ACHN (cell line): ENCODE measurements at places on chromosomes 12 and 14.

DNA sequence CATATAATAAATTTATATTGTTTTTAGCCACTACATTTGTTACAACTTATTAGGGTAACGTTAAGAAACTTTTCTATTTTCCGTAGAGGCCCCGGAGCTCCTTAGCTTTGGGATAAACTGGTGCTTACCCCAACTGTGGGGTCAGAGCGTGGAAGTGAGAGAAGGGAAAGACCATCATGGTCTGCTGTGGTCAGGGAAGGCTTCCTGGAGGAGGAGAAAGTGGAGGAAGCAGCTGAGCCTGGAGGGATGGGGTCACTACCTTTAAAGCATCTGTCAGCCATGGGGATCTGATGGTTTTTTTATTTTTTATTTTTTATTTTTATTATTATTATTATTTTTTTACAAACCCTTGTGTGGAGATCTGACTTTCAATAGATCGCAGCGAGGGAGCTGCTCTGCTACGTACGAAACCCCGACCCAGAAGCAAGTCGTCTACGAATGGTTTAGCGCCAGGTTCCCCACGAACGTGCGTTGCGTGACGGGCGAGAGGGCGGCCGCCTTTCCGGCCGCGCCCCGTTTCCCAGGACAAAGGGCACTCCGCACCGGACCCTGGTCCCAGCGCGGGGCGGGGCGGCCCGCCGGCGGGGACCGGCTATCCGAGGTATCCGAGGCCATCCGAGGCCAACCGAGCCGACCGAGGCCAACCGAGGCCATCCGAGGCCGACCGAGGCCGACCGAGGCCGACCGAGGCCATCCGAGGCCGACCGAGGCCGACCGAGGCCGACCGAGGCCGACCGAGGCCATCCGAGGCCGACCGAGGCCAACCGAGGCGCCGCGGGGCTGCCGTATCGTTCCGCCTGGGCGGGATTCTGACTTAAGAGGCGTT is 1101.2 kb upstream of the TMEM132C start:
- DNase-seq: peak; percentile 92

DNA sequence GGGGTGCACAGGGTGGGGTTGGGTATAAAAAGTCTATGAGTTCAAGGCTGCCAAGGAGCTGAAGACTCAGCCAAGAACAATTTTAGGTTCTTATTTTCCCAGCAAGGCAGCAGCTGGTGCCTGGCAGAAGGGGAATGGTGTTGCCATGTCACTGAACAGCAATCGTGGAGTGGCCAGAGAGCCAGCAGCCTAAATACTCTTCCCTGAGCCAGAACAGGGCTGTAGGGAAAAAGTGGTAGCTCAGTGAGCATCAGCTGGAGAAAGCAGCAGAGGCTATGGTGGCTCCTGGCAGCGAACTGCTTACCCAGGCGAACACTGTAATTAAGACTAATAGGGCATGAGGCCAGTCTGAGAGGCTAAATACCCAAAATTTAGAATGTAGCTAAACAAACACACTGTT is 334.9 kb downstream of the RMST start:
- DNase-seq: no peak

GRCh38 chr14:92041203-92041602 is 1.3 kb upstream of the TRIP11 start:
- DNase-seq: no peak

DNA sequence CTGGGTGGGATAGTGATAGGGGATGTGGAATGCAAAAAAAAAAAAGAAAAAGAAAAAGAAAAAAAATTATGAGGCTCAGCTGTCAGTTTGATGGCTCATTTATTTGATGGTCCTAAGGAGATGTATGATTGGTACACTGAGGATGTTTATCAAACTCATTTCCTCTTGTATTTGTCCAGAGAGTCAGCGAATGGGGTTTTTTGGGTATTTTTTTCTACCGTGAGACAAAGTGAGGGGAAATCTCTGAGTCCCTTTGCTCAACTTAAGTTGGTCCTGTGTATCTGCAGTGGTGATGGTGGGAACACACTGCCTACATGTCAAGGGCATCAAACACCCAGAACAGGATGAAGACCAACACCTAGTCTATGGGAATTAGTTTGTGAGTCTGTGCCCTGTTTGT is 176.9 kb upstream of the HIF1A start:
- DNase-seq: no peak

DNA sequence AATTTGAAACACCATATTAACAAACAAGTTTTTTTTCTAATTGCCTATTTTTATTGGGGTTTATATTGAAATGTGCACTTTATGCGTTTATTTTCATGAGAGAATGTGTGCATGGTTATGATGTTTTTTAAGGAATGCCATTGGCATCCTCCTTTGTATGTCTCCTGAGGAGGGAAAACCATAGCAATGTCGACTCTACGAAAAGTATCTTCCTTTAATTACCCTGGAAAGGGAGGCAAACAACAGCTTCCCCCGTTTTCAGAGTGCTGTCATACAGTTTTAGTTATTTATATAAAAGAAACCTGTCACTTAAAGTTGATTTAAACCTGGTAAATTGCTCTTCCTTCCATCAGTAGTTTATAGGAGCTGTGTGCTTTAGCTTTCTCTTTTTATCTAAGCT is 117.4 kb downstream of the PLEKHA5 start:
- no peak for DNase-seq

GRCh38 chr14:106069804-106070625 is 543.6 kb downstream of the TMEM121 start:
- DNase-seq: no peak

- no peak for DNase-seq
Observed at GRCh38 chr12:58881816-58882215, 38.5 kb downstream of the LRIG3 start.

GRCh38 chr14:100723830-100724437 is 2.8 kb upstream of the DLK1 start:
- no peak for DNase-seq

- no peak for DNase-seq
Observed at GRCh38 chr14:88204221-88204620, 118.8 kb downstream of the KCNK10 start.

DNA sequence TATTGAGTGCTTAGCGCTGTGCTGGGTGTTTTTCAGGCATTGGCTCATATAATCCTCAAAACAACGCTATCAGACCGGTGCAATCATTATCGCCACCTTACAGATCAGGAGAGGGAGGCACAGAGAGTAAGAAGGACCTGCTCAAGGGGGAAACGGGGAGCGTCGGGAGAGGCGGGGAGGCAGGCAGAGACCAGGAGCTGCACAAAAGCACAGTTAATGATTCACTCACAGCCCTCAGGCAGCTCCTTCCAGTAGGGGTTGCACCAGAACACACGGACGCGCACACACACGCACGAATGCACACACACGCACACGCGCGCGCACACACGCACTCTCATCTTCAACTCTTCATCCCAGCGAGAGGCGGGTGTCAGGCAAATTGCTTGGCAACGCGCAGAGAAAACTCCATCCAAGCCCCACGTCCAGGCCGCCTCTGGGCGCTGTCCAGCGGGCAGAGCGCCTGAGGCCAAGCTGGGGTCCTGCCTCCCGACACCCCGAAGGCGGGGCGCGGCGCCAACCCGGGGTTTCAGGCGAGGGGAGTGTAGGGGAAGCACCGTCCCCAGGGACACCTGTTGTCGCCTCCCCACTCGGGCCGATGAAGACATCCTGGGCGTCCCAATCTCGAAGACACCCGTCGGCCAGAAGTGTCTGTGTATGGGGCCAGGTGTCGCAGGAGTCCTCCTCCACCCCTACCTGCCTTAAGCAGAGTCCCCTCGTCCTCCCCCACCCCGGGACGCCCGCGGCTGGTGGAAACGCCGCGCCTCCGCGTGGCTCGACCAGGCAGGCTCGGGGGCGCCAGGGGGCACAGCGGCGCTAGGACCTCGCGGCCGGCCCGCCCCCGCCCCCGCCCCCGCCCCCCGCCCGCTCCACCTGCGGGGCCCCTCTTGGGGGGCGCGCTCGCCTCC is 35.5 kb upstream of the STON2 start:
- peak; percentile 75 for DNase-seq

DNA sequence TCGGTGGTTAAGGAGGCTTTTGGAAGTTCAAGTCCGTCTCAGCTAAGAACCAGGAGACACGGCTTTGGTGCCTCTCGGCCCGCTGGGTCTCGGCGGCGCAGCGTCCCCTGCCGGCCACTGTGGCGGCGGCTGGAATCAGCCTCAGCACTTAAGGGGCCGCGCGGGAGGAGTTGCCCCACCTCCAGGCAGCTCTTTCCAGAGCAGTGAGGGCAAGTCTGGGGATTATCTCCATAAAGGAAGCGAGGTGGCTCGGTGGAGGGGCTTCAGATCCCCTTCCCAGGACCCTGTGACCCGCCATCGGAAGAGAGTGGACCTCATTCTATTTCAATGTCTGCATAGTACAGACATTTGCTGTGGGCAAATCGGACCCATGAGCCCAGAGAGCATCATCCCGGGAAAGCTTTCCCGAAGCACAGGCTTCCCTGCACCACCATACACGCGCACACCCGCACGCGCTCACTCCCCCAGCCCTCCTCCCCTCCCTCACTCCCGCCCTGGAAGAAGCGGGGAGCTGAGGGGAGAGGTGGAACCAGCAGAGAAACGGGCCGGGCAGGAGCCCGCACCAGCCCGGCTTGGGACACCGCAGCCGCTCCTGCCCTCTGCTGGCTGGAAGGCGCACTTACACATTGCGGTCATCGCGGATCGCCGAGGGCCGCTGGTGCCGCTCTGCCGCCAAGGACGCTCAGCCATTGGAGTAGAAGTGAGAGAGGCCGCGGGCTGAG is 15.9 kb downstream of the RNASE2 start:
- peak; percentile 82 for DNase-seq

- no peak for DNase-seq
Observed at GRCh38 chr12:52193991-52194390, 2.2 kb upstream of the KRT80 start.

- no peak for DNase-seq
Observed at GRCh38 chr12:48750769-48751356, 34.4 kb upstream of the CCNT1 start.

DNA sequence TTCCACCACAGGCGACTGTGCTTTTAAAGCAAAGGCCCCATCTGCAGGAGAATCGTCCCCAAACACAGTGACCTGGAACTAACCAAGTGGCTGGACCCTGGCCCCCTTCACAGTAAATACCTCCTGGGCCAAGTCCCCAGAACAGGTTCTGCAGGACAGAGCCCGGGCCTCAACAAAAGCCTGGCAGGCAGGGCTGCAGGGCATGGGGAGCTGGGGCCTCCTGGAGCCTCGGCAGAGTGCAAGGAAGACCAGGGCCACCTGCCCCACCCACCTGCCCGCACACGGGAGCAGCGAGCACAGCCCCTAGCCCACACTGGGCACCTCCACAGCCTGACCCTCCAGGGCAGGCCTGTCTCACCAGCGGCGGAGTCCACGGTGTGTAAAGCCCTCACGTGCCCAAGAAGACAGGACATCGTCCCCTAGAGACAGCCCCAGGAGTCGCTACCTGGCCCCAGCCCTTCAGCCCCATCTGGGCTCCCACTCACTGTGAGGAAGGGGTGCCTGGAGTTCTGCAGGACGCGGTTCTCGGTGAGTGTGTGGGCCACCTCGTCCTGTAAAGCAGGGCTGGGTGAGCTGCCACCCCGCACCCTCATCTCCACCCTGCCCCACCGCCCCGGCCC is 21.0 kb downstream of the AKT1 start:
- DNase-seq: no peak

DNA sequence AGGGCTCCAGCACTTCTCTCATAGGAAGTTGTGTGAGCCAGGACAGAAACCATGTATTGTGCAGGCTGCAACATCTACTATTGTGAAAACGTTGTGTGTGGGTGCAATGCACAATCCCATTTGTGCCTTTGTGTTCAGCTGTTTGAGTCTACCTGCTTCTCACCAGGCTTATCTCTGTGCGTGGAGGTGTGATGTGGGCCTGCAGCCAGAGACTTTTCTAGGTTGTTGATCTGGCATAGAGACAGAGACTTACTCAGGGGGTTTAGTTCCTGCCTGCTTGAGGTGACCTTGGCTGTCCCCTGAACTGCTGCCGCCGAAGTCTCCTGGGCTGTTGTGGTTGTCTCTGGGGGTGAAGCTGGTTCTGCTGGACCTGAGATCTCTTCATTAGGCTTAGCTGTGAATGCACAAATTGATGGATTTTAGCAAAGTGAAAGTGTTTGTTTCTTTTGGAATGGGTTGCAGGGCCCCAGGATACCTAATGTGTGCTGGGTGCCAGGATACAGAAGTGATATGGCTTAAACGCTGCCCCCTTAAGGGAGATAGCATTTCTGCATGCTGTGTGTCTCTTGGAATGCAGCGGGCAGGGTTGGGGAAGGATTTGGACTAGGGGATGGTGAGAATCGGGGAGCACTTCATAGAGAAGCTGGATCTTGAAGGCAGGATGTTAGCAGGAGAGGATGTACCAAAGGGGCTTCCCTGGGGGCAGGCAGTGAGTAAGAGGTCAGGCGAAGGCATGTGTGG is 2.5 kb downstream of the LACRT start:
- peak; percentile 12 for DNase-seq

DNA sequence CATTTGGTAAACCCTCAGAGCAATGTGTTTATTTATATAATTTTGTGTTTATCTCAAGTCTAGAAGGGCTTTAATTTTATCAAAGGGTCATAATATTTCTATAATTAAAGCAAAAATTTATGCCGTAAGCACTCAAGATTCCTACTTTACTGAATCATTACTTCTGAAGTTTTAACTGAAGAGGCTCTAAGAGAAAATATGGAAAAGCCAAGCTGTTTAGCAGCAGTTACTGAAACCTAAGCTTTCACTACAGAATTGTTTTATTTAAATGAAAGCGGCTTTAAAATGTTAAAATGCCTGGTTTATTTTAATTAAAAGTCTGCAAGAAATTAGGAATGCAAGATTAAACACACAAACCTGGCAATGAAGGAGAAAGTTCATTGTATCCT is 73.9 kb upstream of the BBS10 start:
- DNase-seq: no peak

GRCh38 chr14:82398256-82398655 is 864.6 kb upstream of the SEL1L start:
- no peak for DNase-seq
